ENCODE measurements at places on chromosomes 16 and 17.

- no peak for DNase-seq
Measured at GRCh38 chr17:5819921-5820685, 235.8 kb upstream of the NLRP1 start.

- DNase-seq, result no peak
Measured at GRCh38 chr16:46736695-46737094, 11.4 kb downstream of the MYLK3 start.

DNA sequence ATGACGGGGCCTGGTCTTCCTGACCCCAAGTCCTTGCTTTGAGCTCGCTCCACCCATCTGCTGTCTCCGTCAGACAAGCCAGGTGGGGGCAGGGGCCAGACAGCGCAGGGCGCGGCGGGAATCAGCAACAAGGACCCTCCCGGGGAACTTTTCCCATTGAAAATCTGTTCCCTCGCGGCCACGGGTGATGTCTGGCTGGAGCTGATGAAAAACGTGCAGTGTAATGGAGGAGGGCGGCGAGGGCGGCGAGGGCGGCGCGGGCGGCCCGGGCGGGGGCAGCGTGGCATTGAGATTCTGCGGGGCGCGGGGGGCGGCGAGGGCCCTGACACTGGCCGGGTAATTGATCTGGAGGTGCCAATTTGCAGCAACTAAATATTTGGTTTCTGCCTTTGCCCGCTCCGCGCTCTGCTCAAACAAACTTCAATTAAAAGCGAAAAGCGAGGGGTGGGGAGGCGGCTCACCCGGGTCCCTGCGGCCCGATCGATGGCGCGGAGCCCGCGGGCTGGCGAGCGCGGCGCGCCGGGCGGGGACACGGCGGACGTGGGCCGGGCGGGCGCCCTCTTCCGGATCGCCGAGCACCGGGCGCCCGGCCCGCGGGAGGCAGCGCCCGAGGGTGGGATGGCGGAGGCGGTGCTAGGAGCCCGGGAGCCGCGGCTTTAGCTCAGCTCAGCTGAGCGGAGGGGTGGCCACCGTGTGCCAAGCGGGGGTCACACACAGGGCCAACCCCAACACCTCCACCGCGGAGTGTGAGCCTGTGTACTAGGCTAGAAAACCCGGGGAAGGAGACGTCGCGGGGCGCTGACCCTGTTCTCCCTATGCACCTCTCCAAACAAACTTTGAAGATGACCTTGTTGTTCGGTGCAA lies 32.4 kb downstream of the DCAKD start:
- DNase-seq, result peak; percentile 54

GRCh38 chr17:31690151-31690551 lies 168.9 kb downstream of the COPRS start:
- no peak for DNase-seq

DNA sequence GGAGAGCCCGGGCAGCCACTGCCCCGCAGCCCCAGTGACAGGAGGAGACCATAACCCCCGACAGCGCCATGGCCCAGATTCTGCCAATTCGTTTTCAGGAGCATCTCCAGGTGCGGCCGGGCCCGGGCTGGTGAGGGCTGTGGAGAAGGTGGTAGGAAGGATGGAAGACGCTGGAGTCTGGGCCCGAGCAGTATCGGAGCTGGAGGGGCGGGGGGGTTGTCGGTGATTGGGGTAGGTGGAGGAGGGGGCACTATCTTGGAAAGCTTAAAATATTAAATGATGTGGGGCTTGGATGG lies 317 bp downstream of the CLTC start:
- DNase-seq, result no peak

DNA sequence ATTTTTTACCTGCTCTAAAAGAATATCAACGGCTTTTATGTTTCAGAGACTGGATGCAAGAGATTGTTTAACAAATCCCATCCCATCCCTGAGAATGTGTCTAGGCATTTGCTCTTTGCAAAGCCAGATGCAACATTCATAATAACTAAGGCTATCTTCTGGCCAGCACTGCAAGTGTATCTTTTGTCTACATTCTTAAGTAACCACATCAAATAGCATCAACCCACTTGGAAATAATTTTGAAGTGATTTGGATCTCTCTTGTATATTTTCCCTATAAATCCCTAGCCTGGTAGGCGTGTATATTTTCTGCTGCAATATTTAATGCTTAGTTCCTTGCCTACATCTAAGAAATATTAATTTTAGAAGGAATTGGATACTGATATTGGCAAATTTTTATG lies 64.3 kb downstream of the PIGL start:
- DNase-seq, result no peak

DNA sequence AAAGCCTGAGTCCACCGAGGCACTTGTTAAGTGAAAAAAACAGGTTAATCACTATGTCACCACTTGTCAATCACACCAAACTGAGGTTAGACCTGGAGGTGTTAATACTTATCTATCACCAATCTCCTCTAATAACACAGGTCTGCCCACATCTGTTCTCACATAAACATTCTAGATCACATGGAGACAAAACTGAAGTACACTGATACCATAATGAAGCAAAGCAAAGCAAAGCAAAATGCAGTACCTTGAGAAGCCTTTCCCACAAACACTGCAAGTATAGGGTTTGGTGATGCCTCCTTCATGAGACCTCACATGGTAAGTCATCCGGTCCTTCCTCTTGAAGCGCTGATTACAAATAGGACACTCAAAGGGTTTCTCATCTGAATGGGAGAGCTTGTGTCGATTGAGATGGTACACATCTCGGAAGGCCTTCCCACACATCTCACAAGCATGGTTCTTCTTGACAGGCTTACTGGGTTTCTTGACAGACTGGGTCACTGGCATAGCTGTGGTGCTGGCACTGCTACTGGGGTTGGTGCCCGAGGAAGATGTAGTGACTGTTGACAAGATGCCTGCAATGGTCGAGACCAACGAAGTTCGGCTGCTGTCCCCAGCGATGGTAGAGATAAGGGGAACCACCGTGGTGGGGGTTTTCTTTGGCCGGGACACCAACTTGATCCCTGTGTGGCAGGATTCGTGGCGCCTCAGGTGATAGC lies 5.4 kb downstream of the VEZF1 start:
- DNase-seq, result no peak

DNA sequence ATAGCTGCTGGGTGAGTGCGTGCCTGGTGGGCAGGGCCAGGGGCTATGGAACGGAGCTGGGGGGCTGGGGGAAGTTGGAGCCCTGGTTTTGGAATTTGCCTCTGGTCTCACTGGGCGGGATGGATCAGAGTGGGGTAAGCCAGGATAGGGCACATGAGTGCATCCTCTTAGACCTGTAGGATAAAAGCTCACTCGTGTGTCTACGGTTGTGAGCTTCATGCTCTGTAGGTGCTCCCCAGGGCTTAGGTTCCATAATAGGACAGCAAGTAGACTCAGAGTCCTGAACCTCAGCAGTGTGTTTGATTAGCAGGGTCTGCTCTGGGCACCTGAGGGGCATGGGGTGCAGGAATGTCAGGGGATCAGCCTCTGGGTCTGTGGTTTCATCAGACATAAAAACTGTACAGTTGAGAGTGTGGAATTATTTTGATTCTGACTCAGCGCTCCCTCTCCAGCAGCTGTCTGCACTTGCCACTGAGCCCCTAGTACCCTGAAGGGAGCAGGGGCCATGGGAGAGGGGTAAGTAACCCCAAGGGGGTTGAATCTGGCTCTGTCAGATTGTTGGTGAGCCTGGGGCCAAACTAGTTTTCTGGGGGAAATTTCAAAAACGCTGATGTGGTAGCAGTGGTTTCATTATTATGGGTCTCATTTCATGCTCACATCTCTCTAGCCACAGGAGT lies 84.2 kb upstream of the LGALS9 start:
- peak; percentile 68 for DNase-seq
